ENCODE measurements at places on chromosomes 4 and X.

- no peak for DNase-seq
Measured at GRCh38 chr4:110823251-110823650, 200.4 kb upstream of the PITX2 start.

DNA sequence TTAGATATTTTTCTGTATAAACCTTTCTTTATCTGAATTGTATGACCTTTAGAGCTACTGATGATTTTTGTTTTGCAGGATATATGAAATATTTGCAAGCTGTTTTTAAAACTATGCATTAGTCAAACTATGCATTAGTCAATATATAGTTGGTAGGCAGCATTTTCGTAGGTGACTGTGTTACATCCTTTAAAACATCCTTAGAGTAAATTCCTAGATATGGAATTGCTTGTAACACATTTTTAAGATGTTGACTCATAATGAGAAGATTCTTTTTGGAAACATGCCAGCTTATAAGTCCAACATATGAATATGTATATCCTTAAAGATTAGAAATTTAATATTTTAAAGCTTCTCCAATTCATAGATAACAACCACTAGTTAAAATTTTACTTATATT is 1768.5 kb downstream of the PCDH7 start:
- no peak for DNase-seq

DNA sequence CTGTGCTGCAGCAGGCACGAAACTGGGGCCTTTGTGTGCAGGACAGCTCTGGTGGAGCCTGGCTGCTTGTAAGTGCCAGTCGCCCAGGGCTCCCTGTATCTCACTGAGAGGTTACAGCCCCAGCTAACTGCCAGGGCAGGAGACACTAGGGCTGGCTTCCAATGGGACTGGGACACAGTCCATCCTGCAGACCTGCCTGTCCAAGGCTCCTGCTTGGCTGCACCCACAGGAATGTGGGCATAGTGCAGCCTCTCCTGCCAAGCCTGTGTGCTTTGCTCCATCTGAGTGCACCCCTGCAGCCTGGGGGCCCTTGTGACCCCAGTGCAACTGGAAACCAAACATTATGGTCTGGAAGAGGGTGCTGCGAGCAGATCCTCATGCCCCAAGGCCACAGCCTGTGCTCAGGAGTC is 144.0 kb downstream of the ADAM29 start:
- no peak for DNase-seq

DNA sequence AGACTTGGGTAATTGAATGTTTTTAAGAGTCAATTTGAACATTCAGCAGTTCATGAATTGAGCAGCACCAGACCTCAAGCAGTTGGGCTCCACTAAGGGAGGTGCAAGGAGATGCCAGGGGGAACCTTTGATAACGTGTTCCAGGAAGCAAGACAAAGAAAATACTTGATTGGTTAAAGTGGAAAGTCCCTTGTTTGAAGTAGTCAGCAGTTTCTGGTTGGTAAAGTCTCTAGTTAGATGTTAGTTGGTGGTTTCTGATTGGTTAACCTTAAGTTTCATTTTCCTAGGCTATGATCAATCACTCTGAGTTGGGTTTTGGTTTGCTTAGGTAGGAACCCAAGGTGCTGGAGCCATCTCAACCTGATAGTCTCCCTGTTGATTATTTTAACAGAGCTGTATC is 4.0 kb downstream of the HERC6 start:
- DNase-seq = no peak

Data from stimulated activated CD4-positive, alpha-beta T cell treated with anti-CD3 and anti-CD28 coated beads, Interleukin-1b, Interleukin-23, amount 100 ng/mL, for 1 hour (primary cell).